NCI-H2081 (cell line): ENCODE measurements at places on chromosomes 11 and 22.

DNA sequence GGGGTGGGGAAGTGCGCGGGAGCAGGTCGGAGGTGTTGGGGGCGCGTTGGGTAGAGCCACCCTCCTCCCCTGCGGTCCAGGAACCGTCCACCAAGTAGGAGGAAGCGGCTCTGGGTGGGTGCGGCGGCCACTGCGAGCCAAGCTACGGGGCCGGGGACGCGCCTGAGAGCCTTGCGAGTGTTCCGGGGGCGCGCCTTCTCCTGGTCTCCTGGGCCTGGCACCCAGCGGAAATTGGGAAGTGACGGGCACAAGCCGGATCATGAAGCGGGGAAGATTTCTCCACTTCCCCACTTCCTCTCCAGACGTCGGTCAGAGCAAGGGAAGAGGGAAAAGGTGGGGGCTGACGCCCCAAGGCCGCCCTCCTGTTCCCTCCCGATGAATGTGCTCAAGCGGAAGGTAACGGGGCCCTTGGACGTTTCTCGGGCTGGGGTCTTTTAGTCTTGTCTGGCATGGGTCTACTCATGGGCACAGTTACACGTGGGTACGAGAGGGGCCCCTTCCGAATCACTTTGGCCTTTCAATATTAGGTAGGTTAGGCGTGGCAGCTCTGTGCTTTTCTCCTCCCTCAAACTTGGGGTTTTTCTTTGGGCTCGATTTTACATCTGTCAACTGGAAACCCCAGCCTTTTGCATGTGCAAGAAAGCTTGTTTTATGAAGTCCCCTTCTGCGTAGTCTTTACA lies 865 bp downstream of the RBM14 start:
- DNase-seq = peak; percentile 67

GRCh38 chr11:111440416-111441205 lies 61.5 kb upstream of the POU2AF1 start:
- no peak for DNase-seq

- DNase-seq = no peak
Measured at GRCh38 chr11:125162743-125163142, 1.8 kb upstream of the PKNOX2 start.

DNA sequence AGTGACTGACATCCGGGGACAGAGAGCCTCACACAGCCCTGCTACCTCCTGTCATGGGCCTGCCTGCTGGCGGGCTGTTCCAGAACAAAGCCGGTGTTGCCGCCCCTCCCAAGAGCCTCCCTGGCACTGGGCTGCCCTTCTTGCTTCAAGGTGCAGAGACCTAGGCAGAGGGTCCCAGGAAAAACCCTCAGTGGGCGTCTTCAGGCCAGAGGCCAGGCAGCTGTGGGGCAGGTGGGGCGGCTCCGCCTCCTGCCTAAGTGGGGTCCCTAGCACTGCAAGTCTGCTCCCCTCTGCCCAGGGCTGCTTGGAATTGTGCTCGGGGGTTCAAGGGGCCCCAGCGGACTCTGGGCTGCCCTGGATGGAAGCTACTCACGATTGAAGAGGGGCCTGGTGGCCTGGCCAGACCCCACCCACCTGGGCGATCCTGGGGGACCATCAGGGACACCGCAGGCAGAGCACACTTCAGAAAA lies 20.4 kb upstream of the GNB1L start:
- DNase-seq = no peak

- DNase-seq = no peak
Measured at GRCh38 chr11:12284316-12285050, 92.9 kb upstream of the PARVA start.

DNA sequence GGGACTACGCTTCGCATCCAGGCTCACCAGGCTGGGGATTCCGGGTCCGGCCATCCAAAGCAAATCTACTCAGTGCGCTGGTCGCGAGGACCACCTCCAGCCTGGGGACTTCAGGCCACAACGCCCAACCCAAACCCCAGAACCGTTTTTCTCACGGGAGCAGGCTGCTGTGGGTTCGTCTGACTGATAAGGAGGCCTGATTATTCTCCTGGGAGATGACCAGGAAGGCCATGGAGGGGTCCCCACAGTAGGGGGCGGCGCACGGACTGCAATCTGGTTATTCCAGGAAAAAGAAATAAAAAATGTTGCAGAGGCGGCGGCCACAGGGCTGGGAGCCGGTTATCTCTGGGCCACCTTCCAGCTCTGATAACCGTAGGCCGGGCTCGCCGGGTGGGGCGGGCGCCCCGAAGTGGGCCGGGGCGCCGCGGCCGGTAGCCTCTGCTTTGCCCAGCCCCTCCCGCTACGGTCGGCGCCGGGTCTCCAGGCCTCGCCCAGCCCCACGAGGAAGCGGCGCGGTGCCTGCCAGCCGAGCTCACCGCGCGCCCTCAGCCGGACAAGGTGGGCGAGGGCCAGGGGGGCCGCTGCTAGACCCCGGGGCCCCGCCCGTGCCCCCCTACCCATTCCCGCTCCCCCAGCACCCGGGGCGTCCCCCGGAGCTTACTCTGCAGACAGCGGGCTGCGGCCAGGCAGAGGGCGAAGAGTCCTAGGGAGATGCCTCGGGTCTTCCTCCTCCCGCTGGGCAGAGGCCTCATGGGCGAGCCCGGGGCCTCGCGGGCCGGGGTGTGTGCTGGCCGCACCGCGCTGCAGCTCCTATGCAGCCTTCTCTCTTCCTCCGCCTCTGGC lies 446 bp downstream of the VSTM5 start:
- no peak for DNase-seq

- DNase-seq = no peak
Measured at GRCh38 chr11:69617220-69617619, 23.7 kb upstream of the CCND1 start.

DNA sequence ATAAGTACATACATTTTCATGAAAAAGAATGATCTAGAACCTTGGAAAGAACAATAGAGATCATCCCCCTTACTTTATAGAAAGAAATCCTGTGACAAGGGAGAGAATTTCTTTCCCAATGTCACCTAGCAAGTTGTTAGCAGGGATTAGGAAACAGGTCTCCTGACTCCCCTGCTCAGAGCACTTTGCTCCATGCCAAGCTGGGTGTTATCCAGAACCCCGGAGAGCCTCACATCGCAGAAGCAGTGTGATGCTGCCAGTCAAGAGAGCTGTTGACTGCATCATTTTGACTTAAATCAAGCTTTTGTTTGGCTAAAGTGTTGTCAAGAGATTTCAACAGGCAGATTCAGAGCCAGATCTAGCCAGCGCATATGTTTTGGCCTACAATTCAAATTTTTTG lies 3.6 kb upstream of the RRAS2 start:
- DNase-seq = no peak

DNA sequence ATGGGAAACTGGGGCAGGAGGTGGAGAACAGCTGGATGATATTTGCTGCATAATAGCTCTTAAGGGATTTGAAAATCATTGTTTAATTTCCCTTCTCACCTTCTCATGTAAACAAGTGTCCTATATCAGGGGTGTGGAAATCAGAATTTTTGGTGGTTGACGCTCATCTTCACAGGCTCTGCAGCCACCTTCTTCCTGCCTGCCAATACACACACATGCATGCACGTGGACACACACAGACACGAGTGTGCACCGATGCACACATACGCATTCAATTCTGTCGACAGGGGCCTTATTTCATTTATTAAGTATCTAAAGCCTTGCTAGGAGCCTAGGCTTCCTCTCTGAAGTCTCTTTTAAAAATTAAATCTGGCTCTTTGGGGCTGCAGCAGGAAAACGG lies 349.4 kb upstream of the NCAM1 start:
- no peak for DNase-seq

DNA sequence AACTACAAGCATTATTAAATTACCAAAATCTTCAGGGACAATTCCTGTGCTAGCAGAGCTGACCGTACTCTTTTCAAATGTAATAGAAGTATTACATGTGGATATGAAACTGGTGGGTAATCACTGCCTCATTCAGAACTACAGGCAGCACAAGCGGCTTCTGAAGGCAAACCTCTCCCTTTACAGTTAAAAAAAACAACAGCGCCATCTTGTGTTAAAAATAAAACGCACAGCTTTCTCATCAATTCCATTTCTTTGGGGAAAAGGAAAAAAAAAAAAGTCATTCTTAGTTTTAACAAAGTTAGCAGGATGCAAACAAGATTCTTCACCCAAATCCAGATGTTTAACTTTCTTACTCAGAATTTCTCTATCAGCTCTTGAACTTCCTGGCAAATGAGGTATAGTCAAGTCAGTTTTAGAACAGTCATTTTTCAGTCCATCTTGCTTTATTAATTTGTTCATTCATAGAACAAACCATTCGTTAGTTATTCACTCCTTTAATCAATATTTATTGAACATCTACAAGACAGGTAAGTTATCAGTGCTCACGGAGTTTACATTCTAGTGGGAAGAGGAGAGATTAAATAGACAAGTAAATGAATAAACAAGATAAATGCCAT lies 331.8 kb upstream of the MPPED2 start:
- DNase-seq = peak; percentile 66

DNA sequence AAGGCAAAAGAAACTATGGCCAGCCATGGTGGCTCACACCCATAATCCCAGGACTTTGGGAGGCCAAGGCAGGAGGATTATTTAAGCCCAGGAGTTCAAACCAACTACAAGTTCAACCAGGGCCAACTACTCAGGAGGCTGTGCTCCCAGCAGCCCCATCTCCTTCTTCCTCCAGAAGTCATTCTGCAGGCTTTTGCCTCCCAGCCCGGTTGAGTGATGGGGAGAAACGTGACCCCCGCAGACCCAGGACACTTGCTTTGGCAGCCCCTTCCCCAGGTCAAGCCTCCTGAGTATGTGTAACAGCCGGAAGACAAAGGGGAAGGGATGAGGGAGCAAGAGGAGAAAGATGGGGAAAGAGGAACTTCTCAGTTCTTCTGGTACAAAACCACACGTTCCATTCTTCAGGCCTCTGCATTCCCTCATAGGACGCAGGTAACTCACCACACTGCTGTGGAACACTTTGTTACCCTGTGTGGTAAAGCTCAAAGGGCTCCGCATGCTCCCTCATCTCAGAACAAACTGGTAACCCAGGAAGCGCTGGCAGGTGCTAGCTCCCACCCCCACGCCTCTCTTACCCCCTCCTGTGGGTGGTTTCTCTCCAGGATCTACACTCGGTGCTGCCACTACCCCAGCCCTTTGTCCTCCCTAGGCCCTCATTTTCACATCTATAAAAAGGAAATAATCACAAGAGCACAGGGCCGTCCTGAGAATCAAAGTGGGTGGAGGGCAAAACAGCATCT lies 4.0 kb downstream of the SULT4A1 start:
- no peak for DNase-seq

DNA sequence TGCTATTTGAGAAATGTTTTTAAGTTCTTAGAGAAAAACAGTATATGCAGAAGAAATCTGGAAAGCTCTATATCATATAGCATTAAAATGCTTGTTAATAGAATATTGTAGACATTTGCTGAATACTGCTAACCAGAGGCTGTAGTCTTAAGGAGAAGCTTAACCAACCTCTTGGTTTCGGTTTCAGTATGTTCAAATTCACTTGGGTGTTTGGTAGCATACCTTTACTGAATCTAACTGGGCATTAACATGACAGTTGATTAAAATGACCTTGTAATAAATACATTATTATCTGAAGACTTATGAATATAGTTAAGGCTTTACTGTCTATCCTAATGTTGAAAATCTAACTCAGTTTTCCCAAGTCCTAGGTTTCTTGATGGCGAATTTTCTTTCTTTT lies 5.4 kb downstream of the PCF11 start:
- no peak for DNase-seq

DNA sequence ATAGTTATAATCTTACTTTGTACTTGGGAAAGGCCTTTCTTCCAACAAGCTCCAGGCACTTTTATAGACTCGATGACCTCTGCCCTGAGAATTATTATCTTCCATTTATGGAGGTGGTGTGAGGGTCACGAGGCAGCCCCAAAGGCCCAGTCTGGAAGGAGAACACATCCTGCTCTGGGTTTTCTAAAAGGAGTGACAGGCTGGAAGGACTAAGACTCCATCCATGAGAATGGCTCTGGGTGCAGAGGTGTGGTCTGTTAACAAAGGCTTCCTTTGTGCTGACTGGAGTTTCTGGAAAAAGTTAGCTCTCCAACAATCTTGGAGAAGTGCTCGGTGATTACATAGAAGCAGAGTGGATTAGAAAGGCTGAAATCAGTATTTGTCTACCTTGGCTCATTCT lies 74.7 kb upstream of the SESN3 start:
- no peak for DNase-seq

DNA sequence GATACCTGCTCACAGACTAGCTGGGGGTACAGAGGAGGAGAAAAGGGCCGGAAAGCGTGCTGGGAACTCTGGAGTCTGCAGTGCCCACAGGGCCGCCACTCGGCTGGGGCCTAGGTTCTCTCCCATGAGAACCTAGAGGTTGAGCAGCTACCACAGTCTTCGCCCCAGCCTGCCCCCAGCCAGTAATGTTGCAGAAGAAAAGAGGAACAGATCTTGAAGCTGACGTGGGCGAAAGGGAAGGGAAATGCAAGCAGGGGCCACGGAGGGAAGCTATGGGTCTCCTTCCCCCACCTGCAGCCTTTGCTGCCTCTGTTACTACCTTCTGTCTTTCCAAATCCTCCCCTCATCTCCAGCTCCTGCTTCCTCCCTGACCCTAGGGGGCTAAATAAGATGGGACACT lies 28.8 kb upstream of the P2RY2 start:
- DNase-seq = no peak

DNA sequence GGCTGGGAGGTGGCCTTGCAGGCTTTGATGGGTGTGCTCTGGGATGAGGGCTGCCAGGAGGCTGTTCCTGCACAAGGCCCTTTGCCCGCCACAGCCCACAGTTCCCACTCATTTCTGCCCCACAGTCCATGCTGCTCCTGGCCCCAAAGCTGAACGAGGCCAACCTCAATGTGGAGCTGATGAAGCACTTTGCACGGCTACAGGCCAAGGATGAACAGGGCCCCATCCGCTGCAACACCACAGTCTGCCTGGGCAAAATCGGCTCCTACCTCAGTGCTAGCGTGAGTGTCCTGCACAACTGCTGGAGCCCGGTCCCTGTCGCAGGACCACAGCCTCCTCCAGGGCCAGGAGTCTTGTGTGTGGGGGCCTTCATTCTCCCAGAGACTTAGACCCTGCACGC lies 10.2 kb downstream of the SCYL1 start:
- no peak for DNase-seq

- DNase-seq = no peak
Measured at GRCh38 chr11:28969832-28970231, 861.6 kb downstream of the METTL15 start.

- DNase-seq = peak; percentile 19
Measured at GRCh38 chr22:23110922-23111527, 30.8 kb downstream of the RSPH14 start.

GRCh38 chr11:63262547-63262946 lies 19.1 kb upstream of the SLC22A25 start:
- no peak for DNase-seq

GRCh38 chr11:13135385-13136271 lies 126.5 kb downstream of the RASSF10 start:
- DNase-seq = peak; percentile 57

GRCh38 chr11:17550450-17551346 lies 3.6 kb downstream of the OTOG start:
- DNase-seq = no peak

- DNase-seq = no peak
Measured at GRCh38 chr11:110338684-110339083, 42.3 kb upstream of the RDX start.
